ENCODE measurements at places on chromosomes 12 and 14.

DNA sequence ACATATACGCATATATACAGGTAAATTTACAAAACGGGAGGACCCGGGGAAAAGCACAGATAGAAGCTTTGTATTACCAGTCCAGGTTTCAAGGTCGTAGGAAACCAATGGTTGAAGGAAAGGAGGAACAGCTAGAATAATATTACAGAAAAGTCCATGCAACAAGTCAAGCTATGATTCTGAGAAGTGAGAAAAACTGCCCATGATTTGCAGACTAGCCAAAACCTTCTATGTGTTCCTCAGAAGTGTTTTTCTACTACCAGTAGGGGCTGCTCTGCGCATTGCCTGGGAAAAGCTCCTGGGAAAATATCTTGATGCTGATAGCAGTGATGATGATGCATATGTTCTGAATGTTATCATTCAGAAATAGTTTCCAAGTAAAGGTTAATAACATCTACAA, 2.2 kb downstream of the PDZRN4 start:
- DNase-seq, result no peak

DNA sequence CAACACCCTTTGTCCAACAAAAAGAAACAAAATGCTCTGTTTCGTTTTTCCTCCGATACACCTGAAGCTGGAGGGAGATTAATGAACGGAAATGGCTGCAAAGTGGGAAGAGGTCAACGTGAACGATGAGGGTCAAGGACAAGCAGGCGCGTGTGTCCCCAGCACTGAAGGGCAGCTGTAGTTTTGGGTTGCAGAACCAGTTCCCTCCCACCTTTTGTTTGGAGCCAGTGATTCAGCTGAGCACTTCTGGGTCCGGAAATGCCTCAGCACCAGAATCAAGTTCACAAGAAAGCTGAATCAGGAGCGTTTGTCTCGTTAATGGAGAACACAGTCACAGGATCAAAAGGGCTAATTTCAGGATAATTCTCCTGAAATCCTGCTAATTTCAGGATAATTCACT, 51.1 kb upstream of the PWP1 start:
- no peak for DNase-seq

GRCh38 chr12:122199484-122200355, 3.8 kb upstream of the B3GNT4 start:
- DNase-seq, result no peak

- no peak for DNase-seq
These were observed 575.9 kb upstream of the MDGA2 start for GRCh38 chr14:48251290-48251689.

DNA sequence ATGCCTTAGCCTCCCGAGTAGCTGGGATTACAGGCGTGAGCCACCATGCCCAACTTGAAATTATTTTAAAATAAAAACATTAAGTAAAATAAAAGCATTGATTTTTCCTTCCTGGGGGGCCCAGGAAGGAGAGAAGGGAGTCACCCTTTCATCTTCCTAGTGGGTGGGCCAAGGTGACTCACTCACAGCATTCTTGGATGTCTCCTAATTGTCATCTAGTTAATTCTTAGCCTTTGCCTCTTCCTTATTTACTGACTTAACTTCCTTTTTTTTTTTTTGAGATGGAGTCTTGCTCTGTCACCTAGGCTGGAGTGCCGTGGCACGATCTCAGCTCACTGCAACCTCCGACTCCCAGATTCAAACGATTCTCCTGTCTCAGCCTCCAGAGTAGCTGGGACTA, 29.2 kb downstream of the TMEM120B start:
- no peak for DNase-seq

DNA sequence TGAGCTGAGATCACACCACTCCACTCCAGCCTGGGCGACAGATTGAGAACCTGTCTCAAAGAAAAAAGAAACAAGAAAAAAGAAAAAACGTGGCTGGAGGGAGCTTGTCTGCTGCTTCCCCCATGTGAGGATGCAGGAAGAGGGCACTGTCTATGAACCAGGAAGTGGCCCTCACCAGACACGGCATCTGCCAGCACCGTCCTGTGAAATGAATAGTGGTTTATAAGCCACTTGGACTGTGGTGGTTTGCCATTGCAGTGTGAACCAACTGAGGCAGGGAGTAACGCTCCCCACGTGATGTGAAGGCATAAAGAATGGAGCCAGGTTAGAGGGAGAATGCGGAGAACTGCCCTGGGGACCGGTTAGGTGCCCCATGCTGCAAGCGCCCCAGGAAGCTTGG, 4.5 kb upstream of the BRF1 start:
- DNase-seq, result no peak

- DNase-seq, result no peak
These were observed 12.1 kb upstream of the ALDH2 start for GRCh38 chr12:111754671-111755070.

DNA sequence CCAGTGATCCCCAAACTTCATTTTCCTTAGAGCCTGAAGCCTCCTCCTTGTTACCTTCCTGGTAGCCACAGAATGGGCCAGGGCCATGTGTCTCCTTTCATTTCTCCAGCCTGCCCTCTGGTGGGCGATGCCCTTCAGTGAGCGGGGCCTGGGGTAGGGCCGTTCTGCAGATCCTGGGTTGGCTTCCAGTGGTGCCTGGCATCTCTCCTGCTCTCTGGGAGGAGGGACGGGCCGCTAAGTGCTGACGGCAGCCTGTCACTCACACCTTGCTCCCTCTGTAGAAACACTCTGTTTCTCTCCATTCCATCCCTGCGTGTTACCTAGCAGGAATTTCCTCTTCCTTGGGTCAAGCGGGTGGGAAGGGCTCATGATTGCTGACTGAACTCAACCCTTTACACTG, 232.1 kb downstream of the CACNA1C start:
- no peak for DNase-seq

GRCh38 chr12:16939871-16940306, 333.9 kb upstream of the LMO3 start:
- no peak for DNase-seq

GRCh38 chr14:35016568-35016967, 29.5 kb upstream of the FAM177A1 start:
- no peak for DNase-seq

GRCh38 chr14:36173161-36173560, 3.4 kb downstream of the PTCSC3 start:
- DNase-seq, result no peak

DNA sequence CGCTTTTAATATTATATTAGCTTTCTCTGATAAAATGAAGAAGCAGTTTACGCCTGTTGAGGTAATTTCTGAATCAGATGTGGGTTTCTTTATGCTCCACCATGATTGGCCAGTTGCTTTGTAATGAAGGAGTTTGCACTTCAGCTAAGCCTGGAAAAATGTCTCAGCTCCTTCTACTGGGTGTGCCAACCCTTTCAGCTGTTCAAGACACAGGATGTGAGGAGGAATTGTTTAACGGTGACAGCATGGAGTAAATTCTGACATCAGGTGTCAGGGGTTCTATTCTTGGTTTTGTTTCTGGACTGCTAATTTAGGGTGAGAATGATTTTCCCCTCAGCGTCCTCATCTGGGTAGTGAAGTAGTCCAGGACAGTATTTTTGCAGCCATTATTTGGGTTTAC, 43.5 kb downstream of the FLRT2 start:
- DNase-seq, result no peak

- no peak for DNase-seq
These were observed 51.0 kb upstream of the SOCS2 start for GRCh38 chr12:93521225-93522080.

GRCh38 chr14:91516663-91517388, 6.7 kb upstream of the PPP4R3A start:
- DNase-seq, result no peak

DNA sequence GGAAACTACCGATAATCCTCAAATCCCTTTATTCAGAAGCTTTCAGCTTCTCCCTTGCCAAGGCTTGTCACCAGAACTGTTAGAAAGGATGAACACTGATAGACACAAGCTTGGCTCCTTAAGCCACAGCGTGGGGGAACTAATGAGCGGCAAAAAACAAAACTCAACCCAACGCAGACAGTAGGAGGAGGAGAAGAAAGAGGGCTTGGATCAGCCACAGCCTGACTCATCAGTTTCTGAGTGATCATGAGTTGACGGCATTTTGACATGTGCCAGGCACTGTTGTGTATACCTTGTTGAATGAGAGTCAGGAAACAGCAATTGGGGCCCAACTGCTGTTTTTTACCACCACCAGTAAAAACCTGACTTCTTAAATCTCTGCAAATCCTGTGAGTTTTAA, 23.7 kb downstream of the PLXNC1 start:
- DNase-seq, result no peak

DNA sequence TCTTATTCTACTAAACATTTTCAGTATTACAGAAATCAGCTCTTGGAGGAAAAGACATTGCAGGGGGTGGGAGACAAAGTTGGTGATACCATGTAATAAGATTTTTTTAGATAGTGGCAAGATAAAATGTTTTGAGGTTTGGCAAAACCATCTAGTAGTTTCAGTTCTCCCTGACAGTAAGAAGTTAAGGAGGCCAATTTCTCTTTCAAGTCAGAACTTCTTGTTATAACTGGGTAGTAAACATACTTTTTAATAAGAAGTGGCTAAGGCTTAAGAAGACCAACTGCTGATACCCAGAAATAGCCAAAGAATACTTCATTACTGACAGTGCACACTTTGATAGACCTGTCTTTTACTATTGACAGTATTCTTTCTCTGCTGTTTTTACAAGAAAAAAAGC, 452.3 kb downstream of the DIO2 start:
- DNase-seq, result no peak

Measured in stimulated activated CD4-positive, alpha-beta T cell treated with anti-CD3 and anti-CD28 coated beads, TNF-alpha, amount 100 ng/mL, for 4 hours (primary cell).